ENCODE measurements at places on chromosomes 1 and 21.
A peak's percentile ranks its signal among the peaks of the same experiment; 100 is the strongest.

DNA sequence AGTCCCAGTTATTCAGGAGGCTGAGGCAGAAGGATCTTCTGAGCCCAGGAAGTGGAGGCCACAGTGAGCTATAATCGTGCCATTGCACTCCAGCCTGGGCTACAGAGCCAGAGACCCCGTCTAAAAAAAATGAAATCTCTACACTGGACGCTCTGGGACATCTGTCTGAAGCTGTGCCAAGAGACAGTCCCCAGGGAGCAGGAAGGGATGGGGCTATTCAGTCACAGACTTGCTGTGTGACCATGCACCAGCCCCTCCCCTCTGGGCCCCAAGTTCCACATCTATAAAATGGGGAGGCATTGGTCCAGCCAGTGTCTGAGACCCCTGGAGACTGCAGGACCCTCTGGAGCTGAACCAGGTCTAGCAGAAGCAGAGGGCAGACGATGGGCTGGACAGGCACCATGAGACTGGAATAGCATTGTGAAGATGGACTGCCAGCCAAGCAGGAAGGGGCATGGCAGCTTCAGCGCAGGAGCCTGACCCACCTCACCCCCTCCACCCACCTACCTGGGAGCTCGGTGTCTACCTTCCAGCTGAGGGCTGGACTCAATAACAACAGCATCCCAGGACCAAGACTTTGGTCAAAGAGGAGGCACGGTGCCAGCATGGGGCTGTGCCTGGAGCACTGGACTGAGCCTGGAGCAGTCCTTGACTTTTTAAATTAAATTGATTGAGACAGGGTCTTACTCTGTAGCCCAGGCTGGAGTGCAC, 1.4 kb downstream of the TMEM54 start:
- no peak for DNase-seq

GRCh38 chr1:247371801-247372259, 40.2 kb upstream of the ZNF496 start:
- no peak for DNase-seq

GRCh38 chr1:1160281-1160930, 13.3 kb upstream of the TTLL10 start:
- DNase-seq = no peak

DNA sequence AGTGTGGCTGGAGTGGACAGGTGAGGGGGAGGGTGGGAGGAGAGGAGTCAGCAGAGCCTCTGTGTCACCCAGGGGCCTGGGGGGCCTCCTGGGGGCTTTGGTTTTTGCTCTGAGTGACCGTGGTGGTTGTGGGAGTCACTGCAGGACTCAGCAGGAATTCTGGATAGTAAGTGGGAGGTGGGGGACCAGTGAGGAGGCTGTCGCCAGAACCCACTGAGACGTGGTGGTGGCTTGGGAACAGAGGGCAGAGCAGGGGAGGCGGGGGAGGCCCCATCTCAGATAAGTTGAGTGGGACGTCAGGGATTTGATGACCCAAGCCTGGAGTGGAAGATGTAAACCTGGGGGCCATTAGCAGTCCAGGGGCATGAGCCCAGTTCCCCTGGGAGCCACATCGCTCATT, 123.2 kb upstream of the WNT4 start:
- DNase-seq = no peak

GRCh38 chr1:174912264-174912663, 87.5 kb upstream of the CACYBP start:
- DNase-seq = no peak

GRCh38 chr1:183152180-183152579, 33.9 kb upstream of the LAMC2 start:
- DNase-seq = no peak

DNA sequence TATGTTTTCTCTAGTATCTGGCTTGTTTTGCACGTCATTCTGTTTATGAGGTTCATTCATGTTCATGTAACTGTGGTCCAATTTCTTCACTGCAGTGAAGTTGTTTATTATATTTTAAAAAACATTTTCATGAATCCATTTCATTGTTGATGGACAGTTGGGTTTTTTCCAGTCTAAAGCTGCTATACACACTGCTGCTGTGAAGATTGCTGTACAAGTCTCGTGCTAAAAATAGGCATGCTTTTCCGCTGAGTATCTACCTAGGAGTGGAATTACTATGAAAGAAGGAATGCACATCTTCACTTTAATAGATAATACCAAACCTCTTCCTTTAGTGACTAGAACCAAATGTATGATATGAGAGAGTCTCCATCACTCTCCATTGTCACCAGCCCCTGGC, 49.0 kb upstream of the ETS2 start:
- DNase-seq = no peak

DNA sequence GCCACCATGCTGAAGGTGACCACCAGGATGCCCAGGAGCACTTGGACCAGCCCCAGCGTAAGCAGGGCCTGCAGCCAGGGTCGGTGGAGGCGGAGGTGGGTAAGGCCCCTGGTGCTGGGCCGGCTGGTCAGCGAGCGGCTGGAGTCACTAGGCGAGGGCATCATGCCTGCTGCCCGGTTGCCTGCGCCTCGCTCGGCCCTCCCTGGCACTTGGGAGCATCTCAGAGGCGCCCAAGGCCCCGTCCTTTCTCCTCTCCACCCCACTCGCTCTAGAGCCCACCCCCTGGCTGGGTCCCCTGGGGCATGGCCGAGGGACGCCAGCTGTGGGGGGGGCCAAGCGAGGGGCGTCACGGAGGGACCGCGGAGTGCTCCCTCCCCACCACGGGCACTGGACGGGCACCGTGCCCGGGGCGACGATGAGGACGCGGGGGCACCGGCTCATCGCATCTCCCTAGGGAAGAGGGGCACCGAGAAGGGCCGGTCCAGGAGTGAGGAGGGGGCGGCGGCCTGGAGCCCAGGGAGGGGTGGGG, 505 bp downstream of the ENTREP3 start:
- no peak for DNase-seq

DNA sequence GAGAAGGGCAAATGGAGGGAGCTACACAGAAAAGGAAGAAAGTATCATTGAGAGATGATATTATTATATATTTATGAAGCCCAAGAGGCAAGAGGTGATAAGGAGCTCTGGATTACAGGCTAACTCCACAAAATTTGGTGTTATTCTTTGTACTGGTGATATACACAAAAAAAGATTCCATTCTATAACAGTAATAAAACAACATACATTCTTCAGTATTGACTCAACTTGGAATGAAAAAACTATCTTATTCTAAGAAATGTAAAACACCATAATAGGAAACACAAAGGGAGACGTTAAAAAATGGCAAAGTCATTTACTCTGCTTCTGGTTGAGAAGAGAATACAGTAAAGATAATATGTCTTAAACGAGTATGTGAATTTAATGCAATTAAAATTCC, 99.4 kb downstream of the TEX35 start:
- no peak for DNase-seq

DNA sequence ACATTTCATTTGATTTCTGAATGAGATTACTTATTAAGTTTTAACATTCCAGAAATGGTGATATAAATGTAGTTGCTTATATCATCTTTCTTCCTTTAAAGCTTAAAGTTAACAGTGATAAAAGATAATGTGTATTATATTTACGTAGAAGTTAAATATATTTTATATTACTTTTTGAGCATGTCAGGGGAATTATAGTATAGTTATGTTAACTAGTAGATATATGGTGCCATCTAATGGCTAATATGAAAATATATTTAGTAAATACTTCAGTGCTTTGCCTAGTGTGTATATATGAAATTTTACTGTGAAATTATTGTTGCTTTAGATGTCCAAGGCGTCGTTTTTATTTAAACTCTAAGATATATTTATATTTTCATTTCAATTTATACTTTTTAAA, 51.5 kb downstream of the SYT14 start:
- DNase-seq = peak; percentile 9

DNA sequence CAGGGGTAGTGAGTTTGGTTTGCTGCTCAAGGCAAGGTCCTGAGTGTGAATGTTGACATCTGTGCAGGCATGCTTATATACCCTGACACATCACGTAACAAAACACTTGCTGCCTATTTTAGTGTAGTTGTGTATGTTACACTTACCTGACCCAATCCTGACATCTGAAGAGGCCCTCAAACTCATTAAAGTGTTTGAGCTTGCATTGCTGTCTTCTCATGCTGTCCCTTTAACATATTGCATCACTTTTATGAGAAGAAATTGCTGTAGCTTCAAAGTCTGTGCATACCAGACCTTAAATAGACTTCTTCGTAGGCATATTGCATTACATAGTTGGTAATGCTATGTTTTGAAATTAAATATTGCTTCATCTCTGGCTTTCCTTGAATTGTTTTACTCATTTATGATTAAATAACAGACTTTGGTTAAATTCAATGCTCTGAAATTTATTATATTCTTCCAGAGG, at the start of gene KRTAP19-3:
TSS of gene KRTAP19-3 (minus strand) at position 51 of the 466 bp plus-strand sequence. CDS start 56 bp downstream, outside the sequence.
- DNase-seq = no peak

DNA sequence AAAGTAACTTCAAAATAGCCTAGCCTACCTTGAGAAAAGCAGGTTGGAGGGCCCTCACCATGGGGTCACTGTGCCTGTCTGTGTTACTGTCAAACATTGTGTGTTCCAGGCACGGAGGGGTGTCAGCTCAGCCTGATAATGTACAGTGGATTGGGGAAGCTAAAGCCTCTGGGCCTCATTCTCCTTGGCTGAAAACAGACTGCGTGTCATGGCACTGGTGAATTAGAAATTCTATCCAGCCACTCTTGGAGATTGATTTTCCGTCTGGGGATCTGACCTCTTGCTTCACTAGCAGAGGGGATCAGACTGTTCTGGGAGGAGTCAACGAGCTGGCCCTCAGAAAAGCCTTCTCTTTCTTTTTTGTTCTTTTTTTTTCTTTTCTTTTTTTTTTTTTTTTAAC, 123.5 kb upstream of the HOOK1 start:
- no peak for DNase-seq

DNA sequence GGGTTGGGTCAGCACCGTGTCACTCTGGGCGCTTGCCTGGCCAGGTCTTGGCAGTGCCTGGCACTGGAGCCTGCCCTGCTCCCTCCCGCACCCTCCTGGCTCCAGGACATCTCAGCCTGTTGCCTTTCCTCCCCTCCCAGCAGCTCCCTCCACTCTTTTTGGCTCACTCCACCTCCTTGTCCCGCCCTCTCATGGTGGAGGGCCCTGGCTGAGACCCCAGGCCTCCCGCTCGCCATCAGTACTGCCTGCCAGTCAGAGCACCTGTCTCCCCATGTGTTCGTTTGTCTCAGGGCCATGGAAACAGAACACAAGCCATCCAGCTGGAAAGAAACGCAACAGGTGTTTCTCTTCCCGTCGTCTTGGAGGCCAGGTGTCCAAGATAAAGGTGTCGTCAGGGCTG, 61.0 kb downstream of the B3GALT5 start:
- no peak for DNase-seq

GRCh38 chr1:233916706-233917105, 12.2 kb downstream of the SLC35F3 start:
- no peak for DNase-seq

- no peak for DNase-seq
Observed at GRCh38 chr1:23837908-23838307, 12.7 kb upstream of the HMGCL start.

- no peak for DNase-seq
Observed at GRCh38 chr1:228017356-228018124, 10.7 kb downstream of the WNT3A start.

- DNase-seq = no peak
Observed at GRCh38 chr1:229620876-229621275, 5.0 kb downstream of the TAF5L start.

DNA sequence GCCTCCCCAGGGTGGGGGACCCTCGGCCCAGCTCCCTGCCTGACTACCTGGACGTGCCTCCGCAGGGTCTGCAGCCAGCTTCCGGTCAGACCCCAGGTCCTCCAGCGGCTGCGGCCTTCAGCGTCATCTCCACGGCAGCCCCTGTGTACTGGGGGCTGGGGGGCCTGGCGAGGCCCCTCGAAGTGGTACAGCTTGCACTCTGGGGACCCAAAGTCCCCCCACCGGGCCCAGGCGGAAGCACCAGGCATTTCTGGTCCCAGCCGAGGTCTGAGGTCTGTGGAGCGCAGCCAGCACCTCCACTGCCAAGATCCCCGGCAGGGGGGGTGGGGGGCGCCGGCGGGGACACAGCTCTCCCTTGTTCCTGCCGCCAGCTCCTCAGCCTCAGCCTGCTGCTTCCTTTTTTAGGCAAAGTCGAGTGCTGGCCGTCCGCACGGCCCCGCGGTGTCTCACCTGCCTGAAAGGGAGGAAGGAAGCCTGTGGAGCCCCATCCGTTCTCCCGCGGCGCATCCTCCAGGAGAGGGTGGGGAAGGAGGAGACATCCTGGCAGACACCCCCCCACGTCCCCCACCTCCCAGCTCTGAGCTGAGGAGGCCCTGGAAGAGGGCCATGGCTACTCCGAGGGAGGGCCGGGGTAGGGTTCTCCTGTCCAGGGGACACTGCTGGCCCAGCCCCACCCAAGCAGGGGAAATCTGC, 1.2 kb upstream of the VWA1 start:
- DNase-seq = no peak

- no peak for DNase-seq
Observed at GRCh38 chr1:83889707-83890106, 109.2 kb downstream of the TTLL7 start.

DNA sequence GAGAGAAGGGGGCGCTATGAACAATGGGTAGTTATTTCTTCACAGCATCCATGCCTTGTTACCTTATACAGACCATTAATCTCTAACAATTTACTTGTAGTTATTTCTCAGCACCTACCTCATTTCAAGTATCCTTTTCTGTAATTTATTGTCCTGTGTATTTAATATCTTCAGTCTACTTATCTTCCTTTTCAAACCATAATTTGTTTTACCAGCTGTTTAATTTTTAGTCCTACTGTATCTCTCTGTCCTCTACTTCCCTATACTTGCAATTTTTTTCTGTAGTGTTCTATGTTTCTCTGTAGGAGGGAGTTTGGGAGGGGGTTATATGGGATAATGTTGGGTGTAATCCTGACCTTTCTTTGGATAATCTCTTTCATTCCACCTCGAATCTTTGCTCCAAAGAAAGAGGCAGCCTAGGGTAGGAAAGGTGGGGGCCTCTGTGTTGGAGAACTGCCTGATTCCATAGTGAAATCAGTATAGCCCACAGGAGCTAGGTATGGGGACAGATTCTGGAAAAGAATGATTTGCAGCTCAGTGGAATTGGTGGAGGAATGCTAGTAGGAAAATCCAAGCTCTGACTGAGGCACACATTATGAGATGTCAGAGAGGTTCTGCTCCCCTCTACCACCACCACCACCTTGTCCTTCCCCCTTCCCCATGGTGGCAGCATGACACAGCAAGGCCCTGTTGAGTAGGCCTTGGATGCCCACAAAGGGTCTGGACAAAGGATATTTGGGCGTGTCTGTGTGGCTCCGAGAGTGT, 642 bp downstream of the MLLT11 start:
- no peak for DNase-seq

- no peak for DNase-seq
Observed at GRCh38 chr1:181538836-181539235, 55.5 kb downstream of the CACNA1E start.
